ENCODE measurements at places on chromosomes 6 and 20.

GRCh38 chr6:33143113-33143770 lies 49.0 kb downstream of the COL11A2 start:
- DNase-seq, result no peak

GRCh38 chr20:50321797-50322480 lies 131.3 kb downstream of the CEBPB start:
- DNase-seq, result no peak

- DNase-seq, result no peak
These were observed 36.2 kb upstream of the ZMYND8 start for GRCh38 chr20:47392721-47393073.

DNA sequence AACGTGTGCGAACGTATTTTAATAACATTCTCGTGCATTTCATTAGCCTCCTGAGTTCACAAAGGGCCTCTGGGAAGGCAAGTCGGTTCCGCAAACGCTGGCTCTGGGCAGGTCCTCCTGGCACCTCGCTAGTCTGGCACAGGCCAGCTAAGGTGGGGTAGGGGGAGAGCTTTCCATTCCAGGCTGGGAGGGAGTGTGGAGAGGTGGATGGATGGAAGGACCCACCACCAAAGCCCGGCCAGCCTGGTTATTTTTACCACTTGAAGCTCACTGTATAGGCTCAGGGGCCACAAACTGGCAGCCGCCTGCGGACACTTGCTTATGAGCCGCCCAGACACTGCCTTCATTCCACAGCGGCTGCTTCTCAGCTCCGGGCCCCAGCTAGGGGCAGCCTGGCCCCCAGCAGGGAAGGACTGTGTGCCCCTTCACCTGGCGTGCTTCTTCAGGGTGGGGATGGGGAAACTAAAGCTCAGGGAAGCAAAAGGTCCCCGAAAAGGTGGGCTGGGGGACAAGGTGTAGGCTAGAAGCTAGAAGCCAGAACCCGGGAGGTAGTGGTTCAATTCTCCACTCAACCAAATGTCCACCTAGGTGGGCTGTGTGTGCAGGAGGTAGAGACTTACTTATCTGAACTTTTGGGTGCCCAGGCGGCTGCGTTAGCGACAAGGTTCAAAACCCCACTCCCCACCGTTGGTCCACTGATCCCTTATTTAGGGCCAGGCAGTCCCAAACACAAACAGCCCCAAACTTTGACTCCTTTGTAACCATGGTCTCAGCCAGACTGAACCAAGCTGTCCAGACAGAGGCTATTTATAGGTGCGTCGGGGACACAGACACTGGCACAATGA lies 1.7 kb downstream of the PMEPA1 start:
- no peak for DNase-seq

DNA sequence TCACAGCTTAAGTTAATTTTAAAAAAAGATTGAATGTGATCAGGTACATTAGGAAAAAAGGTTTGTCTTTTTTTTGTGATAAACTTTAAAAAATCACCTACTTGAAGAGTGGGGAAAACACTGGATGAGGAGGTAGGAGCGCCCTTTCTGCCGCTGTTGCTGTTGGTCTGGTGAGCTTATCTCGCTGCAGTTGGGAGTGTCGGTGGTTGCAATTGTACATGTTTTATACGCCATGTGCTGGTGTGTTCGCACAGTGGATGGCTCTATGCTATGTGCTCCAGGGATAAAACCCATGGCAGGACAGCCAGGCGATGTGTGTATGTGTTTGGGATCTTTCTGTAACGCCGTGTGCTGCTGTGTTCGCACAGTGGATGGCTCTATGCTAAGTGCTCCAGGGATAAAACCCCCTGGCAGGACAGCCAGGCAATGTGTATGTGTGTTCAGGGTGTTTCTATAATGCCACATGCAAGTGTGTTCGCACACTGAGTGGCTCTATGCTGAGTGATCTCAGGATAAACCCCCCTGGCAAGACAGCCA lies 1.7 kb downstream of the SLC22A3 start:
- no peak for DNase-seq

DNA sequence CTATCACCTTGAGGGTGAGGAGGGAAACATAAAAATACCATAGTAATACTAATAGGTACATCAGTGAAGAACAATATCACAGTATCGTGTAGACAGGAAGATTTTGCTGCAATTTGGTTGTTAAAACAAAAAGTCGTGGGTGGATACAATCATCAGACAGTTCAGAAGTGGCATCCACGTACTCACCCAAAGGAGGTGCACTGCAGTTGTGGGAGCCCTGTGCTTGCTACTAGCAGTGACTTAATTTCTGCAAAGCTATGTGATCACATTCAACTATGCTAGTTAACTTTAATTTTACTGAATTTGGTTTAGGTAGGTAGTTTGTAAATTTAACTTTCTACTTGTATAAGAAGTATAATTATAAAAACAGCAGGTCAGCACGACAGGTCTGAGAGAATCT lies 188.2 kb upstream of the SGK1 start:
- DNase-seq, result no peak

- DNase-seq, result no peak
These were observed 122.7 kb downstream of the AGPAT4 start for GRCh38 chr6:161151059-161151645.

DNA sequence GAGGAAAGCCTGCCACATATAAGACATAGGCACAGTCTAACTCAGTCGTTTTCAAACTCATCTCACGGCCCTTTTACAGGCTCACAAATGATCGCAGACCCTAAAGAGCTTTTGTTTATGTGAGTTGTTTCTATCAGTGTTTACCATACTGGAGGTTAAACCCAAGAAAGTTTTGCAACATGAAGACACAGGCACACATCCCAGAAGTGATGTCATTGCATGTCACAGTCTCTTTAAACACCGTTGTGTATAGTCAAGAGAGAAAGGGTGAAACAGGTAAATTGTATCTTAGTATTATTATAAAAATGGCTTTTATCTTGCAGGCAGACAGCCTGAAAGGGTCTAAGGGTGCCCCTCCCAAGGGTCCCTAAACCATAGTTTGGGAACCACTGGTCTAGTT lies 96.7 kb downstream of the BACH2 start:
- no peak for DNase-seq
